K562 (cell line): ENCODE measurements at places on chromosomes 3 and 15. TPM values are rescaled to one million over a fixed set of nuclear protein-coding genes. Genes with fewer than 3 reads are reported as not detected.

GRCh38 chr3:69384326-69384725 lies 1.6 kb downstream of the FRMD4B start:
- no peak for DNase-seq

DNA sequence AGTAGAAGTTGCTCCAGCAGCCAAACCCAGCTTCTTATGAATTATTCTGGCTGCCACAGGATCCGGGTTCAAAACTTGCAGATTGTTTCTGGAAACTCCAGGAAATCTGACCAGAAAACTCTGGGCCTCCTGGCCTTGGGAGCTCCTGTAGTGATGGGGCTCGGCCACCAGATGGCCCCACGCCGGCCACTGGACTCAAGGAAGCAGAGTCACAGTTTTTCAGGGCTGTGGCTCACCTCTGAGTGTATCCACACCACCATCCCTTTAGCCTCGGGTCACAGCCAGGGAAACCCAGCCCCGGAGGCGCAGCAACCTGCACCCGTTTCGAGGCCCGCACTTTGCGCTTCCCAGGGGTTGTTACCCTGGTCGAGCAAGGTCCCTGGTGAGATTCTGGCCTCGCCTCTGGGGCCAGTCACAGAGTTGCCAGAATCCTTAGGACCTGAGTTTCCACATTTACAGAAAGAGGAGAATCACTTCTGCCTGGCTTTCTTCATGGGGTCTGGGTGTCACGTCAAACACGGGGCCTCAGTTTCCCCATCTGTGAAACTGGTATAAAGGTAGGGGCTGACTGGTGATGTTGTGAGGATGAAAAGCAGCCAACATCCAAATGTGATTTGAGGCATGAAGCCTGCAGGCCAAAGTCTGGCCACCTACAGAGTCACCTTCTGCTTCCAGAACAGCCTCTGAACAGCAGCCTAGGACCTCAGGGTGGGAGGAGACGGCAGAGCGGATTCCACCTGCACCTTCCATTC lies 53.5 kb upstream of the LCTL start:
- peak; percentile 71 for DNase-seq

Gene CEMIP
- total RNA-seq, result 0.33 and 0.36 TPM in 2 replicates

Gene SRGAP3
- 0.16 and 0.35 TPM in 2 replicates for total RNA-seq

- no peak for DNase-seq
Observed at GRCh38 chr15:62150445-62150844, 14.6 kb downstream of the C2CD4B start.

DNA sequence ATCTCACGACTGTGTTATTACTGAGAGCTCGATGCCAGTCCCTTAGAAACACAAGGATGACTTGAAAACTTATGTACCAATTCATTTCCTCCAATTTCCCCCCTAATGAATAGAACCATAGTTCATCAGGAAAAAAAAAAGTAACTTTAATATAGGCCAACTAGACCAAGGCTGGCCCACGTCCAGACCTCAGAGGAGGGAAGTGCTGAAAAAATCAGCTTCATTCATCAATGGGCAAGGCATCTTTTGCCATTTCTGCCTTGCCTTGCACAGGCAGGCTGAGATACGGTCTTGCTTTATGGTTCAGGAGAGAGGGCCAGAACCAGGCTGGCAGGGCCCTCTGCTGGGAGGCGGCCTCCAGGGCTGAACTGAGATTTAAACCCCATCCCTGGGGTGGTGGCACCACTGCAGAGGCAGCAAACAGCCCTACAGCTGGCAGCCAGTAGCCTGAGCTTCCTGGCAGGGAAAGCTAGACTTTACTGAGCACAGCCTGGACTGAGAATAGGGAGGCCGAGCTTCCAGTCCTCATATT lies 104.1 kb upstream of the TNFAIP8L3 start:
- no peak for DNase-seq

Gene ACOX2
- not detected in 2 replicates for total RNA-seq

DNA sequence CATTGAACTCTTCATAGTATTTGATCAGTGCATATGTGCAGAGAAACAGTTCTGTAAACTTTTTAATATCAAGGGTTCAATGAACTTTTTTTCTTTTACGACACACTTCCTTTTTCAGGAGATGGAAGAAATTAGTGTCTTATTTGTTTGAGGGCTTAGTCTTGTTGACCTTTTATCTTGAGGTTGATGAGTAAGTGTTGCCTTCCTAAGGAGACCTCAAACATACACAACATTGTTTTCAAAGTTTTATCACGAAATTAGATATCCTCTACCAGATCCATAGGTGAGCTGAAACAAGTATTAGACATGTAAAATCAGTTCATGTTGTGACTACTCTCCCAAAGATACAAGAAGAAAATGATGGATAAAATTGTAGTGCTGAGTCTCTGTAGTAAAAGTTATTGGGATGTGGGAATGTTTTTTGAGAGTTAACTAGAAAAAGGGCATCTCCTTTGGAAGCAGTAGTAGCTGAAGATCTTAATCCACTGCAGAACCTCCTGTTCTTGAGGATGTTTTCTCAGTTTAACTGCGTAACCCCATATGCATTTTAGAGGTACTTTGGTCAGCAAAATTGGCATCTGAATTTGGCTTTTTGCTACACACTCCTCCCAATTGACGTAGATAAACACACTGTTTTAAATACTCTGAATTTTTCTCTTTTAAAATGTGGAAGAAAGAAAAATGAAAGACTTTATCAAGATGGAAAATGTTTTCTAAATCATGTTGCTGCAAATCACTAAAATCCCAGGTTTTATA lies 116.8 kb downstream of the GALK2 start:
- DNase-seq, result no peak

Gene CA12
- 0.07 and 0.09 TPM in 2 replicates for total RNA-seq

Gene RTP3
- not detected in 2 replicates for total RNA-seq

DNA sequence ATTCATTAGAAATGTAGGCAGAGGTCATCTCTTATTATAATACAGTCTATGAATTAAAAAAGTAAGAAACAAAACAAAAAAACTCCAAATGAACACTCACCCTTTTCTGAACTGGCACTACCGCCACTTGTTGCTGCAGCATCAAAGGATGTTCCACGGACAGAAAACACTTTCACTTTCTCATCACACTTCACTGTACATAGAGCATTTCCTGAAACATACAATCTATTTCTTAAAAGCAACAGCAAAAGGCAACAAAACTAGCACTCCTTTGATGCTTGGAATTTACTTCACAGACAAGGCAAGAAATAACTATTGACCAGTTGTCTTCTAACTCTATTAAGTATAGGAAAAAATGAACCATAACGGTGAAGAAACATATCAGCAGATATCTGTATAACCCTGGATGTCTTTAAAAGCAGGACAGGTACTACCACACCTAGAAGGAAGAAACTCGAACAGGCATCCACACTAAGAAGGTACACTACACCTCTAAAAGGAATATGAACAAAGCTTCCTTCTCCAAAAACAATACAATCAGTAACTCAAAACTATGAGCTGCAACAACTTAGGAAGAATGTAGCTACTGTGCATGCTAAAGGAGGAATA lies 24.9 kb downstream of the ETFA start:
- no peak for DNase-seq

Gene SNX33
- 14.1 and 14.8 TPM in 2 replicates for total RNA-seq

GRCh38 chr3:171470714-171471227 lies 10.6 kb upstream of the TNIK start:
- DNase-seq, result peak; percentile 93

Gene SPTSSB
- 0.07 and 0.42 TPM in 2 replicates for total RNA-seq

DNA sequence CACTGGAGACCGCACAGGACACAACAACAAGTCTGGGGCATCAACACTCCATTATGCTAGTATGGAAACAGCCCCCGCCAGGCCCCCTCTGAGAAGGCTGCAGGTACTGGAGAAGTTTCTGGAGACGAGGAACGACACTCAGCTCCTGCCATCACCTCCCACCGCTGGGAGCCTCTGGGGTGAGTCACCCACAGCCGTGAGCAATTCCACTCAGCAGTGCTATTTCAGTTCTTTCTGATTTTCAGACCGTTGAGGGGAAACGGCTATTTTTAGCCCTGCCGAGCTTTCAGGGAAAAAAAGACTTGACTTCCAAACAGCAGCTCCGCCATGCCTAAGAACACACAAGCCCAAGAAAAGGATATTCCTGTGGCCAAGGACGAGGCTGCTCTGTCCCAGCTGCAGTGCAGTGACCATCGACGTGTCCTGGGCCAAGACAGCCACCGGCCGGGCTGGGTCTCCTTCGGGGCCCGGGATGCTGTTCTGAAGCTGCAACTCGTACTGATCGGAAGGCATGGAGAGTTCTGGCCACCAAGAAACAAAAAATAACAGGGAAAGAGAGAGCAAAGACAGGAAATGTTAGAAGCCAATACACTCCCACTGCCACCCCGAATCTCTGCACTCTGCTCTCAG lies 40.8 kb downstream of the NUP210 start:
- DNase-seq, result no peak

DNA sequence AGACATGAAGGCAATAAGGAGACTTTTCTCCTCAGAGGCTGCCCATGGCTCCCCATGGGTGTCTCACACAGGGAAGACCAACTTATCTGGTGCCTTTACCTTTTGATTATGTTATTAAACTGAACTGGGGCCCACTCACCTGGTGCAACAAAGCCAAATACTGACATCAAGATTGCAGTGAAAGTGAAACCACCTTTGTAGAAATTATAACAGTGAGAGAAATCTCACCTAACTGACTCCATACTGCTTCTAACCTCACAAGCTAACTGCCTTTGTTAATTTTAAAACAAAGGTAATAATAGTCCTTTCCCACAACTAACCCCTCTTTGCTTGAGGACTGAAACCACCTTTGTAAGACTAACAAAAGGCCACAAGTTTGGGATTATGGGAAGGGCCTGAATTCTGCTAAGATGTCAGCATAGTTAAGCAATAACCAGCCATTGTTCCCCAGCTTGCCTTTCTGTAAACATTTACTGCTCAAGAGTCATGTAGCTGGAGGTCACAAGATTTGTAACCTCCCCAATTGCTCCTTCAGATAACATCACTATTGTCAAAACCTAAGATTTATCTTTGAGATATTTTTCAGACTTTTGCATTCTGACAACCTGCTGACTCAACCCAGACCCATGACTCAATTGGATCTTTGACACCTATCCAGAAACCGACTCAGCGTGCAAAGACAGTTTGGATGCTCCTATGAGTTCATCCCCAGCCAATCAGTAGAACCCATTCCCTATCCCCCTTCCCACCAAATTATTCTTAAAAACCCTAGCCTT lies 420.3 kb upstream of the CFAP20DC start:
- no peak for DNase-seq

- DNase-seq, result no peak
Observed at GRCh38 chr3:153749070-153749610, 372.1 kb upstream of the ARHGEF26 start.

DNA sequence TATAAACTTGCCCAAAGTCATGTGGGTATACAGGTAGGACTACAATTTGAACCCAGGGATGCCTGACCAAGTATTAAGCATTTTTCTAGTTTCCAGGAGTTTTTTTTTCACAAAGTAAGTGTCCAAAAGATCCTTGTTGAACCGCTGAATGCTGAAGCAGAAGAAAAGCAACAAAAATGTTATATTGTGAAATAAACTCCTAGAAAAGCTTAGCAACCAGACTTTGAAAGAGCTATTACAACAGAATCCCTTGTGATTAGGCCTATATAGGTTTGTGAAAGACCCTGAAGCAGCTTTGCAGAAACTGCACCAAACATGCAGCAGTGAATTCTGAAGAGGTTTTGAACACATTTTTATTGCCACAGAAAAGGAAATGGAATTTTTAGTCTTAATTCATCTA lies 236.8 kb downstream of the TUSC7 start:
- no peak for DNase-seq

- DNase-seq, result no peak
Observed at GRCh38 chr15:62845241-62846126, 197.1 kb upstream of the TPM1 start.

DNA sequence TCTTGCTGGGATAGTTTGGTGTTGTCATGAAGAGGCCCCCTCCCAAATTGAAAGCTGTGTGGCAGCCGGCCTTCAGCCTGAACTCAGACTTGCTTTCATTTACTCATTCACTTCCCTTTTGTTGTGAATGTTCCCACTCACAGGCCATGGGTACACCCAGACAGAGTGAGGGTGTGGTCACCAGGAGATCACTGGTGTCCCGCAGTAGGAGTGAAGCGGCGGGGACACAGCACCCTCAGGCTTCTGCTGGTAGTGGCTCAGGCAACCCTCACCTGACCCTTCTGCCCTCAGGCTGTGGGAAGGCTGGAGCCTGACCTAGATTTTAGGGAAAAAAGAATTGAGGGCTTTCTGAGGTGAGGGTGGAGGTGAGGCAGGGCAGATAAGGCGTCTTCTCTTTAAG lies 244.4 kb downstream of the SOX2 start:
- no peak for DNase-seq

- no peak for DNase-seq
Observed at GRCh38 chr15:49832511-49832910, 211.7 kb downstream of the DTWD1 start.

- no peak for DNase-seq
Observed at GRCh38 chr3:124837065-124837464, 50.1 kb downstream of the ITGB5 start.

GRCh38 chr3:58965865-58966264 lies 84.0 kb downstream of the CFAP20DC start:
- DNase-seq, result no peak

Gene ERICH6
- total RNA-seq, result not detected in 2 replicates

Gene LCMT2
- total RNA-seq, result 15.2 and 16.0 TPM in 2 replicates

DNA sequence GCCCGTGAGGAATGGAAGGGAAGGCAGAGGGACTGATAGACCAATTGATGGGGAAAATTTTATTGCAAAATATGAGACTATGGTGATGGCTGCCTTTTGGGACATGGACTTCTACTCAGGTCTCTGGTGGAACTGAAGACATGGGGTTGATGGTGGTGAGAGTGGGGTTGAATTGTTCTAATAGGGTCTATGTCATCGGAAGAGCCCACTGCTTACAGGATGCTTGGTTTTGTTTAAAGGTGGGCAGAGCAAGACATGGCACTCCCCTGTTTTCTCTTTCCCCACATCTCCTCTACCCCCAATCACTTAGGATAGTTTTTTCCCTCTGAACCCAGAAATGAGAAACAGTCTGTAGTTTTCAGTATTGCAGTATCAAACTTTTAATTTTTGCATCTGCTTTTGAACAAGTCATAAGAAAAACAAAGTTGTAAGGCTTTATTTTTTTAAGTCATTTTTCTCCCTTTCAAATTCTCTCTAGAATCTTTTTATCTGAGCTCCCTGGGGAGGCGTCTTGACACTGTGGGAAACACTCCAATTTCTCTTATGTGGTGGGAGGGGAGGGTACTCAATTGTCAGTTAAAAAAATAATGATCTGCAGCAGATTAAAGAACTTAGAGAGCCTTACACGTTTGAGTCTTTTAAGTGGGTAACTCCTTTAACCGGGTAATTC lies 276.2 kb upstream of the TBC1D5 start:
- DNase-seq, result no peak

Gene UCN2
- total RNA-seq, result 0.11 TPM in 1 of 2 replicates, not detected in the other

GRCh38 chr3:100578646-100579045 lies 30.8 kb upstream of the ADGRG7 start:
- no peak for DNase-seq

DNA sequence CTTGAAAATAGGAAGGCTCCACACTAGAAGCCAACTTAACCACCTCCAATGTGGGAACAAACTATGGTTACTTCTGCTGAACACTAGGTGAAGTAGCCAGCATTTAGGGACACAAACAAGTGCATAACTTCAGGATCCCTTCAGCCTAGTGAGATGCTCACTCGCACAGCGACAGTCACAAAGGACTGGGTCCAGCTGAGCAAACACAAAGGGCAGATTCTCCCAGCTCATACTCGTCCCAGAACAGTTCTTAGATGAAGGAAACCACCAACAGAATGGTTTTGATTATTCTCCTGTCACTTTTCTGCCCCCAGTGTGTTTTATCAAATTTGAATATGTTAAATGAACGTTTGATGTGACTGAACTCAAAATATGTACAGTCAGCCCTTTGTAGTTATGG lies 201.6 kb downstream of the KCNAB1 start:
- no peak for DNase-seq
